ENCODE measurements at places on chromosomes 6 and 20.

DNA sequence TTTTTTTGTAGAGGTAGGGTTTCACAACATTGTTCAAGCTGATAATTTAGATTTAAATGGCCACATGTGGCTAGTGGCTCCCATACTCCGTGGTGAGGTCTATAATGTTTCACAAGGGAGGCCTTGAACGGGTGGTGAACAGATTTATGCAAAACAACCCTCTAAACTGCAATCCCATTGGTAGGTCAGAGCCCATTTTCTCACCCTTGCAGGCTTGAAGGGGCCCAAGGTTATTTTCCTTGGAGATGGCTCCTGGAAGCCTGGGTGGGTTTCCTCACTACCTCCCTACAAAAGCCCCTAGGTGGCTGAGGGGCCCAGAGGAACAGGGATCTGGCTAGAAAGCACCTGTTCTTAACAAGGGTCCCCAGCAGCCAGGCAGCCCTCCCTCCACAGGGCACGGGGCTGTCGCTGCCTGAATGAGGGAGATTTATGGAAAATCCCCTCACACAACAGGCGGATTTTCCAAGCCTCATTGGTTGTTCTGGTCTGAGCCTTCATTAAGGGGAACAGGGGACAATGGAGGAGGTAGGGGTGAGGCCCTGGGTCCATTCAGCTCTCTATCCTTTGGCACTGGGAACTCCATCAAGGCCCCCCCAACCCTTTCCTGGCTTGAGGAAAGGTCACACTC, 64.6 kb downstream of the VEGFA start:
- no peak for DNase-seq

DNA sequence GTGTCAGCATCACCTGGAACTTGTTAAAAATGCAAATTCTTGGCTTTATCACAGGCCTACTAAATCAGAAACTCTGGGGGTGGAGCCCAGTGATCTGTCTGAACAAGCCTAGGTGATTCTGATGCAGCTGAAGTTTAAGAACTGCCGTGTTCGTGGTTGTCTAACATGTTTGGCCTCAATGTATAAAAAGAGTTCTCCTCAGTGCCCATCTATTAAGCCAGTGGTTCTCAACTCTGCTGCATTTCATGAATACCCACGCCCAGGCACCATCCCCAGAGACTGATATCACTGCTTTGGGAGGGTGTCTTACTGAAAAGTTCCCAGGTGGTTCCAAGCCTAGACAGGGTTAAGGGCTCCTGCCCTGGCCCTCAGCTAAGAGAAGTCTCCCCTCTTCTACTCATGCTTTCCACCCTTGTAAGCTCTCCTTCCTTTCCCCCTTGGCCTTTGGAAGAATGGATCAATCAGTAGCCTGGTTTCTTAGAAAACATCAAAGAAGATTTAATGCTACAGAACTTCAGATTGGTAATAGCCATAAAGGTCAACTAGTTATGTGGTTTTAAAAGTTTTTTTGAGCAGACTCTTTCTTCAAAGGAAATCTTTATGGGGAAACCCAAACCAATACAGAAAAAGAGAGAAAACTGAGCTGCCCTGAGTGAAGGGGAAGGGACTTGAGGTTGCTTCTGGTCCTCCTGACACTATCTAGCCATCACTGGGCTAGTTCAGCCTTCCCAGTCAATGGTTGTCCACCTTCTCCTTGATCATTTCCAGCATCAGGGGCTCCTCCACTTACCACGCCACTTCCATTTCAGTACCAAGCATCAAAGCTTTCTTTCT, 38.9 kb upstream of the TNFAIP3 start:
- DNase-seq, result no peak

DNA sequence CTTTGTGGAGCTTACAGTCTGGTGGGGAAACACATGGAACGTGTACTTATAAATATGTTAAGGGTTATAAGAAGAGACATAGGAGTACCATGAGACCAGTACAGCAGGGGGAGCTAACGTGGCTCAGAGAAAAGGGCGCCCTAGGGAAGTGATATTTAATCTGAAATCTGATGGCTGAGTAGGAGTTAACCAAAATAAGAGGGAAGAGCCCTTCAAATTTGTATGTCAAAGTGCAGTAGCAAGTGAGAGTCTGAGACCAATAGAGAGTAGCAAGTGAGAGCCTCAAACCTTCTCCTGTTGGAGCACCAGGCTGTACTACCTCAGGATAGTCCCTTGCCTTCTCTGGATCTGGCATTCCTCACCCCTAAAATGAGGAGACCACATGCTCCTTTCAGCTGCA, 6.1 kb upstream of the PKIG start:
- no peak for DNase-seq

DNA sequence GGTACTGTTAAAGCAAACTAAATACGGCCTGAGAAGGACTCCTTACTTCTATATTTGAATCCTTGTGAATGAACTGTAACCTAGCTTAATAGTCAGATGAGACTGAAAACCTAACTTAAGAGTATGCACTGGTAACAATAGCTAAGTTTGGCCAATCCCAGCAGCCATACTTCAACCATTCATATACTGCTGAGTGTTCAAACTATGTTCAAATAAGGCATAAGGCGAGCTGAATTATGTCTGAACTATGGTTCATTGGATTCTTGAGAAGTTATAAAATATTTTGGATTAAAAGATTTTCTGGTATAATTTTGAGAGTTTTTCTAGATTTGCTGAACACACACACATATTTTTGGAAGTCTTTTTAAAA, 2.2 kb downstream of the SMPDL3A start:
- no peak for DNase-seq

GRCh38 chr6:122495612-122496011, 24.0 kb upstream of the SERINC1 start:
- DNase-seq, result no peak

DNA sequence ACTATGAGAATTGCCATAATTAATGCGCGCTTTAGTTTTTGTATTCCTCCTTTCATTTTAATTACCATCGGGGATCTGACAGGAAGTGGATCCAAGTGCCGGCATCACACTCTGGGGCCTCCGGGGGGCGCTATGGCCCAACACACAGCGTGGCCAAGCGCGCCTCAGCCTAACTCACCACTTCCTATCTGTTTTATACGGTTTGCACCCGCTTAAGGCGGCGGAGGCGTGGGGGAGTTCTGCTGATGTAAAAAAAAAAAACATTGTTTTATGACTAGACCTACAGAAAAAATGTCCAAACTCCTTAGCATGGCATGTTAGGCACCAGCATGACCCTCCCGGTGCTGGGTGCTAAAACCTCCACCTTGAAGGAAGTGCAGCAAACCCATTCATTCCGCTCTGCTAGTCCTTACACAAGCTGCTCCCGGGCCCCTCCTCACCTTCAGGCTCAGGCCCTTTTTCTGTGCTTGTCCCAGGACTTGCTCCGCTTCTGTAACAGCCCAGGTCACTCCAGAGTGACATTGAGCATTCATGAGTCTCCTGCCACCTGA, 4.5 kb upstream of the EBF4 start:
- DNase-seq, result no peak

Data from thoracic aorta (tissue), 2 donors.